ENCODE measurements at places on chromosomes 5 and 9.

- DNase-seq, result no peak
Measured at GRCh38 chr5:96663608-96664007, 1.4 kb downstream of the CAST start.

DNA sequence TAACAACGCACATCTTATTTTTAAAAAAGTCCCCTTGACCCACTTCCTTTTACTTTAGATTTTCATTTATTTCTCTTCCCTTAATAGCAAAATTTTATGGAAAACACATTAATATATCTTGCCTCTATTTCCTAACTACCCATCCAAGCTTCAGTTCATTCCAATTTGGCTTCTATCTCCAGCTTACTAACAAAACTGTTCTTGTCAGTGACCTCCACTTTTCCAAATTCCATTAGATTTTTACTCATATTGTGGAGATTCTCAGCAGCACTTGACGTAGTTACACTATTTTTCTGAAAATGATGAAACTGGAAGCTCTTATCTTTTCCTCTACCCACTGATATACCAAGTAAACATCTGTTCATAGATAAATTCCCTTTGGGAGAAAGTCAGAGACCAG lies 46.5 kb upstream of the ADAMTS19 start:
- DNase-seq, result no peak

GRCh38 chr9:113219186-113219936 lies 1.7 kb downstream of the FKBP15 start:
- no peak for DNase-seq

DNA sequence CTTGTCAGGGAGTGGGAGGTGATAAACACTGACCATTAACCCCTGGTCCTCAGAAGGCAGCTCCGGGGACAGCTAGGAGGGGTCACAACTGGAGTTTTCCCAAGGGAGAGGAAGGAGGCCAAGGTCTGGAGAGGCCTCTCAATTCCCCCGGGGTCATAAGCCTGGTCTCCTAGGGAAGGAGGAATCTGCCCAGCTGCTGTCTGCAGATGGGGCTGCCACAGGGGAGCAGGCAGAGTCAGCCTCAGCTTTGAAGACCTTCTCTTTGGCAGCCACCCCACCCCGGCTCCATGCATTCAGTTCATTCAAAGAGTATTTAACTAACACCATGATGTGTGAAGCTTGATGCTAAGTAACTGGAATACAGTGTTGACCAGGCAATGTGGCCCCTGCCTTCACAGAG lies 74.6 kb upstream of the HSPA9 start:
- DNase-seq, result no peak

- DNase-seq, result no peak
Measured at GRCh38 chr5:172104021-172104420, 84.0 kb downstream of the STK10 start.

GRCh38 chr5:171425596-171426244 lies 6.3 kb downstream of the FGF18 start:
- no peak for DNase-seq

- no peak for DNase-seq
Measured at GRCh38 chr9:3473405-3473804, 52.4 kb downstream of the RFX3 start.

Data from NCI-H187 treated with DMSO at 0.1 percent for 48 hours (cell line).